HCT116 (cell line): ENCODE measurements at places on chromosomes 6 and 20.
A peak's percentile ranks its signal among the peaks of the same experiment; 100 is the strongest.

DNA sequence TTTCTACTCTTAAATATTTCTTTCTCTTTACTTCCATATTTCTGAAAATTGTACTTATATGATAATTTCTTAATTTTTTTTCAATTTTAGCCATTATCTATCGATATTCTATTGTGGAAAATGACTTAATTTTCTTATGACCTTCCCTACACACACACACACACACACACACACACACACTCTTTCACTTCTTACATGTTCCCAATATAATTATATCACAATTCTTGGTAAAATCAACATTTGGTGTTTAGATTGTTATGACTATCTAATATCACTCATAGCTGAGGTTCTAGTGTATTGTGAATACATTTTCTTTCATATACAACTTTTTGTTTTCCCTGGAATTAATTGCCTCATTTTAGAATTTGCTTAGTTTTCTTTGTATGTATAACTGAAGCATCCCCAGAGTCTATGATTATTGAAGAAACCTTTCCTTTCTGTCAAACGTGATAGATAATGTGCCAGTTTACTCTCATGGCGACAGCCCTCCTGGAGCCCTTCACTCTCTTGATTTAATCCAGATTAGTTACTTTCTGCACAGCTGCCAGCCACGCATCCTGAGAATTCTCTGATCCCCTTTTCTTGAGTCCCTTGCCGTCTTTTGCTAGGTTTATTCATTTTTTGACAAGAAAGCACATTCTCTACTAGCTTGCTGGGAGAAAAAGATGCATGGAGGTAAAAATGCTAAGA, 63.4 kb downstream of the RNF182 start:
- no peak for DNase-seq

GRCh38 chr20:53028337-53029007, 56.3 kb downstream of the TSHZ2 start:
- no peak for DNase-seq

- DNase-seq, result no peak
Observed at GRCh38 chr6:44415873-44416502, 28.5 kb downstream of the CDC5L start.

GRCh38 chr6:150702675-150703074, 103.0 kb downstream of the PLEKHG1 start:
- no peak for DNase-seq

- no peak for DNase-seq
Observed at GRCh38 chr6:71929047-71929446, 42.7 kb downstream of the RIMS1 start.

DNA sequence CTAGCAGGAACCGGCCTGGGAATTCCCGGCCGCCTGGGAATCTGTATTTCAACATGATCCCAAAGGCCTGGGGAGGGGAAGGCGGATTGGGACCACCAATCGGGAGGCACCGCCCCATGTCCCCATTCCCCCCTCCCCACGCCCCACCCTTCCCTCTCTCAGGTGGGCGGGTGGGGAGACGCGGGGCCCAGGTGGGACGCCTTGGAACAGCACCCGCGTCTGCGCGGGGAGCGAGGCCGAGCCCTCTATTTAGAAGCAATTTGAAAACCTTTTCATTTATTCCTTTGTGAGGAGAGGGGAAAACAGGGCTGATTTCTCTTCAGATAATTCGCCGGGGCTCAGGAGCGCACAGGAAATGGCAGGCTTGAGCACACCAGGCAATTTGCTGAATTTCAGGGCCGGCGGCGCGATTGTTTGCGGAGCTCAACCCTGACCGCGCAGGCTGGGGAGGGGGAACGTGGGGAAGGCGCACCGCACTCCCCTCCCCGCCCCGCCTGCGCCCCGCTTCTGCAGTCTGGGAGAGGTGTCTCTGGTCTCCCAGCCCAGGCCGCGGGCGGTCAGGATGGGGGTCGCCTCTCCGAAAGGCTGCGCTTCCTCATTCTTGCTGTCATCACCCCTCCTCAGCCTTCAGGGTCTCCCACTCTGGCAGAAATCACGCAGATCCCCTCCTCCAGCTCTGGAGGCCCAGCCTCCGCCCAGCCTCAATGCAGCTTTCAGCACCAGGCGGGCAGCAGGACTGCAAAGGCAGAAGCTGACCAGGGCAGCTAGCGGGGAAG, 170.0 kb downstream of the GRM4 start:
- DNase-seq, result no peak

GRCh38 chr20:6007094-6007528, 46.7 kb downstream of the LRRN4 start:
- DNase-seq, result no peak

DNA sequence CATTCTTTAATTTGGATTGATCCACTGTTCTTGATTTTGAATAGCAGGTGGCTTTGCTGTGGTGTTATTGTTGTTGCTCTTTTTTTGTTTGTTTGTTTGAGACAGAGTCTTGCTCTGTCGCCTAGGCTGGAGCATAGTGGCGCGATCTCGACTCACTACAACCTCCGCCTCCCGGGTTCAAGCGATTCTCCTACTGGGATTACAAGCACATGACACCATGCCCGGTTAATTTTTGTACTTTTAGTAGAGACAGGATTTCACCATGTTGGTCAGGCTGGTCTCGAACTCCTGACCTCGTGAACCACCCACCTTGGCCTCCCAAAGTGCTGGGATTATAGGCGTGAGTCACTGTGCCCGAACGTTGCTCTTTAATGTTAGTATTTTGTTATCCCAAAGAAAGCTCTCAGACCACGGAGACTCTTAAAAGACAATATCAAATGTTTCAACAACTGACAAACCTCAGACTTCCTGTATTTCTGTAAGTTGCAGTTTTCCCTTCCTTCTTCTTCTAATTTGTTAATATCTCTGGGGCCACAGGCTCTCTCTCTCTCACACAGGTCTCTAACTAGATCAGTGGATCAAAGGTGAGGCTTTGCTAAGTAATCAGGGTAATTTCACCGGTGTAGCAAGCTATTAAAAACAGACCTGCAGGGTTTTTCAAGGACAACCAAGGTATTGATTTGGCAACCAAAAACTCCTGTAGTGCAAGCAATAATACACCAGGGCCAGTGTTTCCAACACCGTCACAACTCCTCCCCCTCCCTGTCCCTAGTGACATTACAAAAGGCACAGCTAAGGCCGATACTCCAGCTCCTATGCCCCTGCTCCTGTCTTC, 48.8 kb upstream of the ZNF217 start:
- DNase-seq, result peak; percentile 89

- DNase-seq, result no peak
Observed at GRCh38 chr6:105678516-105678915, 275.6 kb upstream of the PREP start.

GRCh38 chr6:14089224-14089623, 28.3 kb upstream of the CD83 start:
- no peak for DNase-seq

- no peak for DNase-seq
Observed at GRCh38 chr6:138652824-138653223, 120.7 kb upstream of the CCDC28A start.

- no peak for DNase-seq
Observed at GRCh38 chr6:52422156-52422555, 2.0 kb downstream of the EFHC1 start.

DNA sequence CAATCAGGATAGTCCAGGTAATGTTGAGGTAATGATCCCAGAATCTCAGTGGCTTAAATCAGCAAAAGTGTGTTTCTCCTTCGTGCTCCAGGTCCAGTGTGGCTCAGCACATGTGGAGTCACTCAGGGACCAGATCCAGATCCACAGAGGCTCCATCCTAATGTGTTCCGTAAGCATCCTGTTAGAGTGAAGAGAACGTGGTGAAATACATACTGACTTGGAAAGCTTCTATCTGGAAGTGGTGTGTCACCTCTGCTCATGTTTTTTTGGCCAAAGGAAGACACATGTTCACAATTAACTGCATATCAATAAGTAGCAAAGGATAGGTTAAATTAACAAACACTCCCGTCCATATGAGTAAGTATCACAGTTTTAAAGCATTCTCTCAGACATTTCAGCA, 26.8 kb upstream of the PREP start:
- no peak for DNase-seq

DNA sequence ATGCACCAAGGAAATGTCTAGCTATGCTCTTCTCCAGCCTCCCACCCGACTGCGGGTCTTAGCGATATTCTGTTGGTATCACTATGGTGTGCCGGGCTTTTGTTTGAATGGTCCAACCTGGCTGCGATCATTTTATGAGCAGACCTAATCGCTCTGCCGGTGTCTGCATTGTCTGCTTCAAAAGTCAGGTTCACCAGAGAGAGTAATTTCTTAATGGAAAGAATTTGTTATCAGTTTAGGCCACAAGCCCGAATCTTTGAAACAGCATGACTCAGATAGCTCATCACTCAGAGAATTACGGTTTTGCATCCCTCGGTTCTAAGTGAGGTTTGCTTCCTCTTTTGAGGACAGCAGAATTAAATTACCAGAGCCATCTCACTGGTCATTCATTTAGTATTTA, 521.0 kb upstream of the ARID1B start:
- no peak for DNase-seq

DNA sequence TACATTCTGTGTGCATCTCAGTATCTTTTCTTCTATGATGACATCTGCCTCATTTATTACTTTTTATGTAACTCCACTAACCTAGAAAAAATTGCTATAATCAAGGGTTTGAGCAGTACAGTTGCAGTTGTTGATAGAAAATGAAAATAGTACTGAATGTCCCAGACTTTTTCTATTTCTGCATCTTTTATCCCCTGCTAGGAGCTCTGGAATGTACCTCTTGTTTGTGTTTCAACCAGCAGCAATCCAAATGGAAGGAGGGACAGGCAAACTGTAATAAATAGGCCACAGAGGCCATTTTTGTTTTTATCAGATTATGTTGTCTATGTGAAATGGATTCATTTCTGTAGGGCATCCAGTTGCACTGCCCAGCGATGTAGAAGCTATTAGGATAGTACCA, 536.9 kb downstream of the KIF16B start:
- DNase-seq, result no peak

GRCh38 chr6:68730291-68731054, 95.4 kb downstream of the ADGRB3 start:
- no peak for DNase-seq

DNA sequence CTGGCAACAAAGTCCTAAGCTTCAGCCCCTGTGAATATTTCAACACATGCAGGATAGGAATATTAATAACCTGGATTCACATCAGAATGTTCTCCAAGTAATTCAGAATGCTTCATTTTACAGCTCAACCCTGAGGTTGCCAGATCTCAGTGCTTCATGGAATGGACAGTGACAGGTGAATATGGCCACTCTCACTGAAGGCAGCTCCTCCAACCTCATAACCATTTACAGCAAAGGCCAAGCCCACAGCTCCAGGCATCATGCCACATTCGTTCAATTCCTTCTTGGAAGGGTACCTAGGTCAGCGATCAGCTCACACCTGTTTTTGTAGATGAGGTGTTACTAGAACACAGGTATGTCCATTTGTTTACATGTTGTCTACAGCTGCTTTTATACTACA, 17.1 kb downstream of the CLIC5 start:
- DNase-seq, result no peak

GRCh38 chr20:23362392-23363256, 642 bp downstream of the GZF1 start:
- DNase-seq, result no peak

DNA sequence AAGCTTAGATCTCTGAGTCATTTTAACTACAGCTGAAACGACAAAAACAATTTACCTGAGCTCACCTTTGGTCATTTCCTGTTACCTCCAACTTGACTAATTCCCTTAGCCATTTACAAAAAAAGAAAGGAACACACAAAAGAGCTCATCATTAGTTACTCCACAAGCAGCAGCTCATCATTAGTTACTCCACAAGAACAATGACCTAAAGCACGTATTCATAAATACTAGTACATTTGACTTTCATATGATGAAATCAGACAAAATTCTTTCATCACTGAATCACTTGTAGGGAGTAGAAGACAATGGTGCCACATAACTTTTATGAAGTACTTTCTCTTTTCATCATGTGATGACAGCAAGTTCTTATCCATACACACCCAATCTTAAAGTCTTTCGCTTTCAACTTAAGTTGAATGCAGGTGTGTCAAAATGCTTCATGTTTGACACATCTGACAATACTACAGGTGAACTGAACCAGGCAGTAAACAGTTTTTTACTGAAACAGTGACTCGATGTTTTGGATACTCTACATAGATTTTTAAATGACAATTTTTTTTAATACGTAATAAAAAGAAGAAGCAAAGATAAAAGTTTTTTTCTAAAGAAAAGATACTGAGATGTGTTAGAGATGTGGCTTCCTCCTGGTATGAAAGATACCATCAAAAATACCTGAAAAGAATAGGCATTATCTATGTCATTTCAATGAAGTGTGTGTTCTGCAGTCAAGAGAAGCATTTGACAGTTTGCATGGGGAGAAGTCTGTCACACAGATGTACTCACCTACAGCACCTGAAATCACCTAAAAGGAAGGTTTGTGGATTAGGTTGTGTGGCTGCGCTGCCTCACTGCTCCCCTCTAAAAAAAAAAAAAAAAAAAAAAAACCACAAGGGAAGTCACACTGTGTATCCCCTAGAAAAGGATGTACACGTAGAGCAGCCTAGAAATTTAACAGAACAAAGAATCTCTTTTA, 109.1 kb downstream of the PRDM1 start:
- DNase-seq, result peak; percentile 76

DNA sequence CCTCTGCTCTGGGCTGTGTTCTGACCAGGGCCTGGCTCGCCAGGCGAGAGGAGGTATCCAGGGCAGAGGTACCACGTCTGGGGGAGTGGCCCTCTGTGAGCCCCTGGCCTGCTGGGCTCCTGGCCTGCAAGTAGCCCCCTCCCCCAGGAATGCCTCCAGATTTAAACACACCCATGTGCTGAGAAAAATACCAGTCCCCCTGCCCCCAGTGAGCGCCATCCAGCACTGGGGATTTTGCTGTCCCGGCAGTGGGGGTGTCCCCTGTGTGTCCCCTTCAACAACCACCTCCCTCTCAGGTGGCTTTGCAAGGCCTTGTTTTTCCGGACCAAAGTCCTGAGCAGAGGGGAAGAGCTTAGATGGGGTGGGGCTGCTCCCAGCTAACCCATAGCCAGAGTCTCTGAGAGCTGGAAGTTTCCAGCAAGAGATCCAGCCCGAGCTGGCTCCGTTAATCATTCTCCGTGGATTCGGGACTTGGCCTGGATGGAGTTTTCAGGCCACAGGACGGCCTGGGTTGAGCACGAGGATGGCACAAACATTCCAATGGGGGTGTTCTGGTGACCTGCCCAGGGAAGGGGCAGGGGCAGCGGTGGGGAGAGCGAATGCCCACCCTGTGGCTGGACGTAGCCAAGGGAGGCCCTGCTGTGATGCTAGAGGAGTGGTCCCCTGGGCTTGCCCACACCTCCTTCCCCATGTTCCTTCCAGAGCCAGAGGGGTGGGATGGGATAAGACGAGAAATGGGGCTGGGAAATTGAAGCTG, 29.0 kb downstream of the PCK1 start:
- DNase-seq, result no peak
